ENCODE measurements at places on chromosomes 3 and 15.
A peak's percentile ranks its signal among the peaks of the same experiment; 100 is the strongest.

GRCh38 chr15:68145706-68146105, 59.4 kb downstream of the CALML4 start:
- DNase-seq: no peak

GRCh38 chr15:38888701-38889221, 324.1 kb upstream of the RASGRP1 start:
- DNase-seq: no peak

- DNase-seq: no peak
Observed at GRCh38 chr15:40543631-40544294, 21.1 kb downstream of the CCDC32 start.

DNA sequence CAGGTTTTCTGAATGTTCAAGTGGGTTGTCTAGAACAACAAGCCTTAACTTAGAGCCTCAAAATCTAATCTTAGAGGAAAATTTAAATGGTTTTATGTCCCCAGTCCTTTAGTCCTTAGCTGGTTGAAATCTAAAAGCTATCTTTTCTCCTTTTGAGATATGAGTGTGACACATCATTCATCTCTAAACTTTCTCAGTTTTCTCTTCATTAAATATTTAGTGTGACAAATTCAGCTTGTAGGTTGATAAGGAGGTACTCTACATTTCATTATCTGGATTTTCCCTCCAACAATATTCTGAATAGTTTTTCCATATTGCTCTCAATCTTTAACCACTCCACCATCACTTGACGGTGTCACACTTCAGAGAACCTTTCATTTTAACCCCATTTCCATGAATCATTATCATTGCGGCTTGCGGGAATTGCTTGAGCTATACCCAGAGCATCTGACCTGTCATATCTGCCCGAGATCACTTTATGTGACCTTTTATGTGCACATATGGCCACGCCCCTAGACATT, 16.1 kb upstream of the ATP8B4 start:
- DNase-seq: peak; percentile 60

- no peak for DNase-seq
Observed at GRCh38 chr15:91751611-91752010, 101.9 kb upstream of the SLCO3A1 start.

DNA sequence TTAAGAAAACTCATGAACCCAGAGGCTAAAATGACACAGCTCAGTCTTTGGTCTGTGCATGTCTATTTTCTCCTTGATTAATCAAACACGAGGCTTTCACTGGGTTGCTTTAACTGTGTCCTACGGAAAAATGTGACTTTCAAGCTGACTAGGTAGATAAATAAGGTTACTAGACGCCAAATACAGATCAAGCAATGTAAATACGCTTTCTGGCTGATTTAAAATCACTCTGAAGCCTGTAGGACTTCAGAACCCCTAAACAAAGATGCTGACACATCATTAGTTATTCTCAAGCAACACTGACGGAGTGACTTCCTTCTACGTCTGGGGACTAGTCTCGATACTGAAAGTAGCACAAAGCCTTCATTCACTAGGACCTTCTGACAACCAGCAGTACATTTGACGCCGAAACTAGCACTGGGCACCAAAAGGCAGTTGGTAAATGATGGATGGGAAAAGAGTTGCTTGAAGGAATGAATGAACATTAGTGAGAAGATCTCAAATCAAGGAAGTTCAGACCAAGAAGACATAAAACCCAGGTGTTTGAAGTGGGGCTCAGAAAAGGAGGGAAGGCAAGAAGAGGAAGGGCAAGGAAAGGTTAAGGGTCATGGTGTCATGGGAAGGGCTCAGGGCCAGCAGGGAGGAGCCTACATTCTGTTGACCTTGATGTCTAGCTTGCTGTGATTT, 67.1 kb upstream of the CDV3 start:
- DNase-seq: no peak

- DNase-seq: no peak
Observed at GRCh38 chr3:51057121-51057520, 328.0 kb upstream of the MANF start.

GRCh38 chr3:79672731-79673130, 95.1 kb downstream of the ROBO1 start:
- no peak for DNase-seq

DNA sequence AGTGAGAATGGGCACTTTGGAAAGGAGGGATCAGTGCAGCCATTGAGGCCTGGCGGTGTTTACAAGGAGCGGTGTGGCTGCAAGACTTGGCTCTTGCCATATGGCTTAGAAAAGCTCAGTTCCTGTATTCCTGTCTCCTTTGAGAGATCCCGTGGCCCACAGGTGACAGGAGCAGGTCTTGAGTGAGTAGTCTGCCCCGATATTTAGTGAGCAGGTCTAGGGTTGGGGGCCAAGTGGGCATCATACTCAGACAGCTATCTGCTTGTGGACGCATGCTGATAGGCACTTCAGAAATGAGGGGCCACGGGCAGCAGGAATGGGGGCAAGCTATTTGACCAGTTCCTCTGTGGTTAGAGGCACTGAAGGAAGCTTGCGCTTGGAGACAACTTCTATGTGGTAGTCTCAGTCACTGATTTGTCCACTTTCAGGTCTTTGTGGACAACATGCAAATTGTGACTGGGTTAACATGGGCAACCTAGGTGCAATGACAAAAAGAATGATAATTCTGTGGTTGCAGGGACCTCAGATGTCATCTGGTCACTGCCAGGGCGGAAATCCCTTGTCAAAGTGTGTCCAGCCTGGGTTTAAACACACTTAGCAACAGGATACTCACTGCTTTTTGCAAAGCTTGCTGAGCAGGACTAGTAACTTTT, 1.1 kb downstream of the TMED3 start:
- DNase-seq: no peak

- DNase-seq: no peak
Observed at GRCh38 chr3:122403489-122403888, 12.4 kb downstream of the WDR5B start.

DNA sequence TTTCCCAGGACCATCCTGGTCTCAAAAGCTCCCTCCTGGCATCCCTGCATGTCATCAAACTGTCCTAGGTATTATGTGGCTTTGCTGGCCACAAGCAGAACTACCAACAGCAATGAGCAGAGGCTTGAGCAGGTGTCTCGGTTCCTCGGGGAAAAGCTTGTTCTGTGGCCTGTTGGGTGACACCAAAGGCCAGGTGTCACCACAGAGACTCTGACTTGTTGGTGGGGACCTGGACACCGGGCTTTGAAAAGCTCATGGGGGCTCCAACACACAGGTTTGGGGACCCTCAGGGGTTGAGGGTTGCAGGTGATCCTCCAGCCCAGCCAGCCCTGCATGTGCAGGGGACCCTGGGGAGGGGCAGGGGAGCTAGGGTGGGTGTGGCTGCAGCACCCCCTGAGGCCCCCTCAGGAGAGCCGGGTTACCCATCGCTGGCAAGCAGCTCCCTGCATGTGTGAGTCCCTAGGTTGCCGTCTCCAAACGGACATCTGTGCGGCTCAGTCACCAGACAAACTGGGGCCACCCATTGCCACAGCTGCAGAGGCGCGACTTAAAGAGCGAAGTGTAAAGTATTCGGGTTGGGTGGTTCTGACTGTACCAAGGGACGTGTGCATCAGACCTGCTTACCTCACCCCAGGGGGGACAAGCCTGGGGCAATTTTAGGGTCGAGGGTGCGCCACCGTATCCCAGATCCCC, 140.1 kb downstream of the CHSY1 start:
- DNase-seq: no peak

DNA sequence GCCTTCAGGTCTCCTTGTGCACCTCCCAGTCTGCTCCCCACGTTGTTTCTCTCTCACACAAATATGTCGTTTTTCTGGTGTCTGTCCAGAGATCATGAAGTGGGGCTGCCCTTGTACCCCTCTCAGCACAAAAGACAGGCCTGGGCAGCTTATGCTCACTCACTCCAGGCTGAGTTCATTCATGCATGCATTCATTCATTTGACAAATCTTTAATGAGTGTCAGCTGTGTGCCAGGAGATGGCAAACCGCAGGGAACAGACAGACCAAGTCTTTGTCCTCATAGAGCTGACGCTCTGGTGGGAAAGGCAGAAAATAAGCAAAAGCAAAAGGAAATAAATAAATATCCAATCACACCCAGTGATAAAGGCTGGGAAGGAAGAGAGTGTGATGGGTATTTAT, 7.6 kb upstream of the TRH start:
- no peak for DNase-seq

Data from stimulated activated CD4-positive, alpha-beta T cell treated with anti-CD3 and anti-CD28 coated beads, Interleukin-15, amount 100 ng/mL, for 48 hours (primary cell).